ENCODE measurements at places on chromosomes 5 and 9.
A peak's percentile ranks its signal among the peaks of the same experiment; 100 is the strongest.

DNA sequence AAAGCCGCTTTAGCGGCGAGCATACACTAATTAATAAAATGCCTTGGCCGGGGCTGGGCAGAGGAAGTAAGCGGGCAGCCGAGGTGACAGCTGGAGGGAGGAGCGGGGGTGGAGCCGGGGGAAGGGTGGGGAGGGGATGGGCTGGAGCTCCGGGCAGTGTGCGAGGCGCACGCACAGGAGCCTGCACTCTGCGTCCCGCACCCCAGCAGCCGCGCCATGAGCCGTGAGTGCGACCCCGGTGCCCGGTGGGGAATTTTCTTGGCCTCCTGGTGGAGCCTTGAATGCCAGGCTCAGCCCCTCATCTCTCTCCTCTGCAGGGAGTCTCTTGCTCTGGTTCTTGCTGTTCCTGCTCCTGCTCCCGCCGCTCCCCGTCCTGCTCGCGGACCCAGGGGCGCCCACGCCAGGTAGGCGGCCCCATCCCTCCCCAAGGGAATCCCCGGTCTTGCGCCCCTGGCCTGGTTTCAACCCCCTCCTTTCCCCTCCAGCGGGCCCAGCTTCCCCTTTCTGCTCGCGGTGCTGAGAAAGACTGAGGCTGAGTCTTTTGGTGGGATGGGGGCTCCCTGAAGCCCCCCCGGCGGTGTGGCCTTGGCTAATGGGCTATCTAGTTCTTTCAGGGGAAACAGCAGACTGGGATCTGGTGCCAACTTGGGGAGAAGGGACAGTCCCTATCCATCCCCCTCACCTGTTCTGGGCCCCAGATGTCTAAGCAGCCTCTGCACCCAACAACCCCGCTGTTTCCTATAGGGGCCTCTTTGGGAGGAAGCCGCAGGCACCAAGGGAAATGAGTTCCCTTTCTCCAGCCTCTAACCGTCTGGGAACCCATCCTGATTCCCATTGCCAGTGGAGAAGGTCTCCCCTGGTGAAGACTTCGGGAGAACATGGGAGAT is at the start of gene PTGS1:
PTGS1 (plus strand) TSS at position 156 of the 887 bp plus-strand sequence; CDS start at position 217, 61 bp downstream.
- peak; percentile 65 for DNase-seq

DNA sequence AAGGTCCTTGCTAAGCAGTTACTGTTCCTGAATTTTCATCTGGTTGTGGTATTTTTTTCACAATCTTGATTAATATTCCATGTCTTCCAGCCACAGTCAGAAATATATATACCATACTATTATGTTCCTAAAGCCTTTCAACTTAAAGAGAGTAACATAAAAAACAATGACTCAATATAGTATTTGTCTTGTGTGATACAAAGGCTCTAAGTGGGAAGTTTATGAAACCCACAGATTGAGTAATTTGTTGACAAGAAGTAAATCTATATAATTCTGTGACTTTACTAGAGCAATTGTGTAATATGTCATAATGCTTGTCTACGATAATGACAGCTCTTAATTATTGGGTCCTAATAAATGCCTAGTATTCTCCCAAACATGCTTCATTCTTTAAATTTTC is 509.4 kb downstream of the ISL1 start:
- DNase-seq, result no peak

- no peak for DNase-seq
Observed at GRCh38 chr9:70935856-70936255, 185.6 kb downstream of the TRPM3 start.

DNA sequence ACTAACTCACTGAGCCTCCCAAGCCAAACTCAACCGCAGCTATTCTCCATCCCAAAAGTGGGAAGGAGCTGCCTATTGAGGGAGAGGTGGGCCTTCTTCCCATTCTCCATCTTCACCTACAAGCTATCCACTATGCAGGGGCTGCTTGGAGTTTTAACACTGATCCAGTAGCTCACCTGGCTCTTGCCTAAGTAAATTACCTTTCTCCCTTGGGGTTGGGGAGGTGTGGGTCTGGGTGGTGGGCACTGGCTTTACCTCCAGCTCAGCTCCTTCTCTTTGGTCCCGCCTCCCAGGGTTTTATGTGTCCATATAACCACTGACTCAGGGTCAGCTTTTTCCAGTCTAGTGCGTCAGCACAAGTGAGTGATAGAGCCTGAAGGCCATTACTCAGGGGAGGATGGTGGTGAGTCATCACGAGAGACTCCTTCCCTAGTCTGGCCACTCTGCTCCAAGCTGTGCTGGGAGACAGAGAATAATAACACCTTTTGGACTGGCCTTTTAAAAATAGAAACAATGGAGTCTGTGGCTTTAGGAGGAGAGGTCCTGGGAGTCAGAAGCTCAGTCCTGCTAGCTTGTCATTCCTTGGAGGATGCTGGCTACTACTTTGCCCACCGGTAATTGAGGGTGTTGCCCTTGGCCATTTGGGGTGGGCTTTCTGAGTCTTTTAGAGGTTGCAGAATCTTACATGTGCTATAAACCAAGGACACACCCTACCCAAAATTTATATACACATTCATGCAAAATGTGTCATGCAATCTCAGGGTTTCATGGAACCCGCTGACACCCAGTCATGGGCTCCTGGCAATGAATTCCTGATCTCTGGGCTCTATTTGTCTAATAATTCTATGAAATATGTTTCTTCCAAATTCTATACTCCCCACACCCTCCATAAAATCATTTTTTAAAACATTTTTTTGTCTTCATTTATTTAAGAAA is 35.6 kb upstream of the ATP6V1G1 start:
- peak; percentile 86 for DNase-seq

DNA sequence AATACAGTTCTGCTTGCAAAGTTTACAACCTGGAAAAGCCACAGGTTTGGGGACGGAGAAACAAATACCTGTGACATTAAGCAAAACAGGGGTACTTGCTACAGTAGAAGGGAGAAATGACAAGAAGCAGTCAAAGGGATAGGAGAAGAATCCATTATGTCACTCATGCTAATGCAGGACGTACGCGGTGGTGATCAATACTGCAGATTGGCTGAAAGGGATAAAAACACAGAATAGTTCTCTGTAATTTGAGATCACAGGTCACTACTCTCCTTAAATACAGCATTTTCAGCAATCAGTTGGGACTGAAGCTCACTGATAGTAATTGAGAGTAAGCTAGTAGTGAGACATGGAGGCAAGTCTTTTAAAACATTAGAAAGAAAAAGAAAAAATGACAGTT is 130.3 kb upstream of the MTAP start:
- no peak for DNase-seq

GRCh38 chr9:105399117-105399516 is 48.7 kb upstream of the FSD1L start:
- DNase-seq, result no peak

DNA sequence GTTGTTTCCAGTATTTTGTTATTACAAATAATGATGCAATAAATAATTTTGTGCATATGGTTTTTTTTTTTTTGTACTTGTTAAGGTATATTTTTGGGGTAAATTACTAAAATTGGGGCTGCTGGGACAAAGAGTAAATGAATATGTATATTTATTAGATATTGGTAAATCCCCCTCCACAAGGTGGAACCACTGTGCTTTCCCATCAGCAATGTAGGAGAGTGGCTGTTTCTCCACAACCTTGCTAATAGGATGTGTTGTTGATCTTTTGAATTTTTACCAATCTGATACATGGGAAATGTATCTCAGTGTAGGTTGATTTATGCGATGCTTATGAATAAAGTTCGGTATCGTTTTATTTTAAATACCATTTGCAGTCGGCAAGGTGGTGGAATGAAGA is 118.1 kb downstream of the TRPM3 start:
- no peak for DNase-seq

DNA sequence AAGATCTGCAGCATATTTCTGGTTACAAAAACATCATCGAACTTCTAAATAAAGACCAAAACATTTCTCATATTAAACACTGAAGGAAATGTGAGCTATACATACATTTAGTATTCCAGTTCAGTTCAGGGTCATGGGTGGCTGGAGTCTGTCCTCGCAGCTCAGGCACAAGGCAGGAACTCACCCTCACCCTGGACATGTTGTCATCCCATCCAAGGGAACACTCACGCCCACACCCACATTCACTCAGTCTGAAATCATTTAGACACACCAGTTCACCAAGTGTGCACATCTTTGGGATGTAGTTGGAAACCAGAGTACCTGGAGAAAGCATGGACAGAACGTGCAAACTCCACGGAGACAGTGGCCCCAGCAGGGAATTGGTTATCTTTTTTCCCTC is 481.0 kb downstream of the RASEF start:
- DNase-seq, result no peak

- no peak for DNase-seq
Observed at GRCh38 chr5:147448766-147449165, 61.1 kb downstream of the DPYSL3 start.

- no peak for DNase-seq
Observed at GRCh38 chr5:376799-377325, 55.3 kb downstream of the AHRR start.

DNA sequence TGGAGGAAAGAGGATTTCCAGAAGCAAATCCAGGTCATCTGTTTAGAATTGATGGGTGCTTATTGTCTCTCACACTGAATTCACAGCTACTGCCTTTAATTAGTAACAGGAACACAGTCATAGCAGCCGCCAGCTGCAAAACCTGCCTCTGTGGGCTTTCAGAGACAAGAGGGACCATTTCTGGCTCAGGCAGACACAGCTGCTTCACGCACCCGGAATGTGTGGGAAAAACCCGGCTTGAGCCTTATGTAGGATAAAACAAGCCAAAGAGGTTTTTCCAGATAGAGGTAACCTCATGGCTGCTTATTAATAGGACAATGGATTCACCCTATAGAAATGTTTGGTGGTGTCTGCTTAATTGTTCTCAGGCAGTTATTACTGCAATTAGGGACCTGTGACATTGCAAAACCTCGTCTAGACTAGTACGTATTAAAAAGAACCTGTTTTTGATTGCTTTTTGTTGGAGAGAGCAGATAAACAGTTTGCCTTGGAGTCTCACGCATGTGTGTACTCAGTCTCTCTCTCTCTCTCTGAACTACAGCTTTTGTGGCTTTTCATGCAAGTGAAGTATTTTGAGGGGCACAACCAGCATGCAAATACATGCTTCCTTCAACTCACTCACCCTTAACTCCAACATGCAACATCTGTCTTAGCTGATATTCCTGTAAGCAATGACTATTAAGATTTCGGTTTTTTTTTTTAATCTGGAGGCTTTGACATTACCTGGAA is 302.7 kb downstream of the PLK2 start:
- DNase-seq, result no peak

GRCh38 chr5:150340614-150341255 is 16.8 kb upstream of the TCOF1 start:
- DNase-seq, result no peak

DNA sequence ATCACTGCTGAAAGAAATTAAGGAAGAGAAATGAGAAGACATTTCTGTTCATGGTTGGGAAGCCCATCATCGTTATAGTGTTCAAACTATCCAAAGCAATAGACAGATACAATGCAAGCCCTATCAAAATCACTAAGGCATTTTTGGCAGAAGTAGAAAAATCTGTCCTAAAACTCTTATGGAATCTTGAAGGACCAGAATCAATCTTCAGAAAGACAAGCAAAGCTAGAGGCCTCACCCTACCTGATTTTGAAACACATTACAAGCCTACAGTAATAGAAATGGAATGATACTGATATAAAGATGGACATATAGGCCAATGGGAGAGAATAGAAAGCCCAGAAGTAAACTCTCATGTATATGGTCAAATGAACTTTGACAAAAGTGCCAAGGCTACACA is 4.9 kb upstream of the IFNA21 start:
- DNase-seq, result no peak

GRCh38 chr5:168270476-168270875 is 21.0 kb upstream of the WWC1 start:
- DNase-seq, result no peak

GRCh38 chr9:81473708-81474107 is 215.6 kb downstream of the TLE1 start:
- no peak for DNase-seq

GRCh38 chr9:119765632-119766175 is 396.5 kb upstream of the BRINP1 start:
- no peak for DNase-seq

DNA sequence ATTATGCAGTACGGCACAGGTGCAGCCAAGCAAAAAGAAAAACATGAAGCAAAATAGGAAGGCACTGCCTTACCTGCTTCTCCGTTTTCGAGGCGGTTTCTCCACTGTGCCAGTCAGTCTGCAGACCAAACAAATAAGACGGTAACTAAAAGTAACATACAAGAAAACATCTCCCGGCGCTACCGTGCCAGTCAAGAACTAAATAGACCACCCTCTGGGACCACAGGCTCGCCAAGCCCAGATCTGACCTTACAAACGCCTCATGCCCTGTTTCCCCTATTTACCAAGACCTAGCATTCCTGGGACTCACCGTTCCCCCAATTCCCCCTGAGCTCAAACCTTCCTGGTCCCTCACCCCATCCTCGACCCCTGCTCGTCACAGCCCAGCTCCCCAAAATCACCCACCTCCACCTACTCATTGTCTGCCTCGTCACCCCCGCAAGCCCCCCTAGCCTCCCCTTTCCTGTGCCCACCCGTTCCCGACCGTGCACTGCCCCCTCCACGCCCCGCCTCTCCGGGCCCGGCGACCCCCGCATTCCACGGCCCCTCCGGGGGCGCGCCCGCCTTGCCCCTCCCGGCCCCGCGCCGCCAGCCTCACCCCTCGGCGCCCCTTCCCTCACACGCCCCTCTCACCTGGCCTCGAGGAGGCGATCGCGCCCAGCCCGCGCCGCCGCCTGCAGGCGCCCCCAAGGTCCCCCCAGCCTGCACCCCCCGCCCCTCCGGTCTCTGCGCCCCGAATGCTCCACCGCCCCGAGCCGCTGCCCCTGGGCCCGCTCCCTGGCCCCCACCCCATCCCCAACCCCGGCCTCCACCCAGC is 560 bp downstream of the SCAI start:
- DNase-seq, result no peak

GRCh38 chr5:84382363-84383295 is 2.1 kb downstream of the EDIL3 start:
- peak; percentile 34 for DNase-seq

- DNase-seq, result no peak
Observed at GRCh38 chr9:88753691-88754367, 218.9 kb downstream of the NXNL2 start.

DNA sequence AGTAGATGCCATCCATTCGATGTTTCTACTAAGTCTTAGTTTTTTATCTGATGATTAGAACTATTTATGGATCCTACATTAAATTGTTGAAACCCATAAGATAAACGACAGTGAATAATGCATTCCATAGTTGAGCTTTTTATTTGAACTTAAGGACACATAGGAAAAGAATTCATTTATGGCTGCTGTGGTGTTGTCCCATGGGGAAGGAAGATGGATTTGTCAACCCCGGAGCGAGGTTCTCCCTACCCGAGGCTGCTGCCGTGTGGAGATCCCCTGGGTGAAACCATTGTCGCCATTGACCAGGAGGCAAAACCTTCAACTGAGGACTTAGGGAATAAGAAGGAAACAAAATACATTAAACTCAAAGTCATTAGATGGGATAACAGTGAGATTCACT is 146.7 kb downstream of the PRDM6 start:
- no peak for DNase-seq
